ENCODE measurements at places on chromosomes 2 and 18. TPM values are rescaled to one million over a fixed set of nuclear protein-coding genes. Genes with fewer than 3 reads are reported as not detected.

GRCh38 chr2:150676747-150677383 is 189.4 kb upstream of the RND3 start:
- H3K4me3 ChIP-seq: no peak overlapping the region
- H3K4me1 ChIP-seq: no peaks in the 10 kb centered on the region
- no peak overlapping the region for H3K27ac ChIP-seq
- no peaks in the 10 kb centered on the region for H3K27me3 ChIP-seq
- DNase-seq: no peak
- no peaks in the 10 kb centered on the region for H3K36me3 ChIP-seq

Gene ASXL3
- total RNA-seq: not detected

Gene DYNAP
- not detected for total RNA-seq

- no peaks in the 10 kb centered on the region for H3K36me3 ChIP-seq
- peaks cover 4% of the 10 kb centered on the region for H3K27me3 ChIP-seq
- no peaks in the 10 kb centered on the region for H3K4me1 ChIP-seq
- H3K4me3 ChIP-seq: no peak overlapping the region
- DNase-seq: no peak
These were observed 840.1 kb upstream of the ID2 start for GRCh38 chr2:7841751-7842150.

DNA sequence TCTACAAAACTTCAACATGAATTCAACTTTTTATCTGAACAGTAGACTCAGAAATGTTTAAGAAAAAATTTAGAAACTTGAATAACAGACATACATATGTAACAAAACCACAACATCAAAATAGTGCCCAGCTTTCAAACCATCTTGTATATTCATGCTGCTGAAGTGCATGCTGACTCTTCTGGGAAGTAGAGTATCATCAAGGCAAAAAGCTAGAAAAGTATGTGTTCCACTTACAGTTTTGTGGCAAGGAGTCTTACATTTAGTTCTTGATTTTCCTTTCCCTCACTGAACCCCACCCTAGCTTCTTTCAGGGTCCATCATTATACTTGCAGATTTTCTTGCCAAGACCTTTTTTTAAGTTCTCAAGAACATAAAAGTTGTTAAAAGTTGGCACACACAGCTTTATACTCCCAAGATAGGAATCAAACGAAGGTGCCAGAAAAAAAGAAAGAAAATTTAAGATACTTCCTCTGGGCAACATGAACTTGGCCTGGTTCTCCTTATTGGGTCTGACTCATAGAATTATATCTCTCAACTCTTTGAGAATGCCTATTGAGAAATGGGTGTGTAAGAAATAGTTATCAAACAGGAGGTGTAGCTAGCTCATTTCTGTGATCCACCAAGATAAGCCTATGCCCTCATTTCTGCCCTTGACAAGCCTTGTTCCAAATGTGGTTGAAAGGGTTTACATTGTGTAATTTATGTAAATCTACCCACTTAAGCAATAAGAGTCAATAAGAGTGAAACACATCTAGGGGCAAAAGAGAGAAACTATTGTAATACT is 667.6 kb upstream of the ACVR2A start:
- H3K4me1 ChIP-seq: no peaks in the 10 kb centered on the region
- H3K27ac ChIP-seq: no peak overlapping the region

DNA sequence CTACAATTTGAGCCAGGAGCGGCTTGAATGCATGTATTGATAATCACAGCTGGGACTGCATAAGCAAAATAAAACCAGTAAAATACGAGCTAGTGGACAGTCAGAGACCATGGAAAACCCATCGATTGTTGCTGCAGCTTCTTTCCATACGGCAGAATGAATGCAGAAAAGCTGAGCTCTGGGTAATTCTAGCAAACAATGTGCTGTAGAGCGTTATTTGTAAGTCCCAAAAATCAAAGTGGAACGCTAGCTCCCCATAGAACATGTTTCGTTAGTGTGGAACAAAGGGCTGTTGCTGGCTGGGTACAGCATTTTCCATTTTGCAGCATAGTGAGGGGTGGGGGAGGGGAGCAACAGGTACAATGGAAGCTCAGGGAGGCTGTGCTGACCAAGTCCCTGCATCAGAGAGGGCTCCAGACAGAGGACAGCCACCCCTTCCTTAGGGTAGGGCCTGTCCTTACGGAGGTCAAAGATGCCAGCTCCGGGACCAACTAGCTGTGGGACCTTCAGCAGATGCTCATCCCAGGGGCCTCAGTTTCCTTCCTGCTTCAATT is 74.1 kb downstream of the BOD1L2 start:
- H3K4me3 ChIP-seq: no peak overlapping the region
- H3K27ac ChIP-seq: no peak overlapping the region
- DNase-seq: no peak
- no peaks in the 10 kb centered on the region for H3K27me3 ChIP-seq
- H3K4me1 ChIP-seq: no peaks in the 10 kb centered on the region

DNA sequence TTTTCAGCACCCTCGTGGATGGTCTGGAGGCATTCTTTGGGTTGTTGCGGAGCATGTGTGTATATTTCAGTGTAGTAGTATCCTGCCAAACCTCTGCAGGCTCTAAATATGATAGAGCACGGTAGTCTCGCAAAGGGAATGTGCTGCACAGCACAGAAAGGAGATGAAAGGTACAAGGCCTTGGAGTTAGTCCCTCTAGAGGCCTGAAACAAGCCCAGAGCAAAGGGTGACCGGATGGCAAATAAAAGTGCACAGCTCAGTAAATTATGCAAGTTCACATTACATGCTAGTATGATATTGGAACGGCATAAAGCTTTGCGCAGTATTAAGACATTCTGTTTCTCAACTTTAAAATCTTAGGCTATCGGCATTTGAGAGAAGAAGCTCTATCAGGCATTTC is 294.5 kb upstream of the REV1 start:
- no peaks in the 10 kb centered on the region for H3K27me3 ChIP-seq
- no peak overlapping the region for H3K27ac ChIP-seq
- H3K4me1 ChIP-seq: no peaks in the 10 kb centered on the region
- no peaks in the 10 kb centered on the region for H3K36me3 ChIP-seq

Gene KCNK3
- not detected for total RNA-seq

Gene TNS1
- 0.49 TPM for total RNA-seq

DNA sequence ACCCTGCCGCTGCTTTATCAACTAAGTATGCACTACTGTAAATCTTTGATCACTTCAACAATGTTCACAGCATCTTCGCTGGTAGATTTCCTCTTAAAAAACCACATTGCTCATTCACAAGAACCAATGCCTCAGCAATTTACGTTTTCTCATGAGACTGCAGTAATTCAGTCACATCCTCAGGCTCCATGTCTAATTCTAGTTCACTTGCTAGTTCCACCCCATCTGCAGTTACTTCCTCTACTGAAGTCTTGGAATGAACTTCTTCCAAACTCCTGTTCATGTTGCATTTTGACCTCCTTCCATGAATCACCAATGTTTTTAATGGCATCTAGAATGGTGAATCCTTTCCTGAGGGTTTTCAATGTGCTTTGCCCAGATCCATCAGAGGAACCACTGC is 35.8 kb downstream of the PRELID3A start:
- no peak overlapping the region for H3K27ac ChIP-seq
- no peaks in the 10 kb centered on the region for H3K36me3 ChIP-seq
- H3K4me3 ChIP-seq: no peak overlapping the region
- H3K4me1 ChIP-seq: no peaks in the 10 kb centered on the region
- no peaks in the 10 kb centered on the region for H3K27me3 ChIP-seq

DNA sequence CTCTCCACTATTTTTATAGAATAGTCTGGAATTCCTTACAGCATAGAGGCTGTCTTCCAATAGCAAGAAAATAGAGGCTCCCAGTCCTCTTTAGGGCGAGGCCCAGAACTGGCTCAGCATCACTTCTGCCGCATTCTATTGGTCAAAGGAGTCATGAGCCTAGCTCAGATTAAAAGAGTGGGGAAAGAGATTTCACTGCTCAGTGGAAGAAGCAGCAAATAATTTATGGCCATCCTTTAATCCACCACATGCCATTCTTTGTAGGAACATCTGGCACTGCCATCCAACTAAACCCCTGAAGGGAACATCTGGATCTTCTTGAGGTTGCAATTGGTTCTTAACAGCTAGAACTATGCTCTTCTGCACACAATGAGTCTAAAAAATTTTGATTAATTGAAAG is 43.4 kb upstream of the NEUROD1 start:
- H3K4me3 ChIP-seq: no peak overlapping the region
- peaks cover 5% of the 10 kb centered on the region for H3K27me3 ChIP-seq
- no peak for DNase-seq
- no peaks in the 10 kb centered on the region for H3K36me3 ChIP-seq
- H3K4me1 ChIP-seq: no peaks in the 10 kb centered on the region

GRCh38 chr2:73297586-73297985 is 4.2 kb upstream of the EGR4 start:
- H3K4me3 ChIP-seq: no peak overlapping the region
- DNase-seq: no peak
- peaks cover 15% of the 10 kb centered on the region for H3K4me1 ChIP-seq
- no peak overlapping the region for H3K27ac ChIP-seq
- H3K27me3 ChIP-seq: peaks cover 52% of the 10 kb centered on the region
- H3K36me3 ChIP-seq: no peaks in the 10 kb centered on the region

GRCh38 chr2:9799729-9800632 is 43.3 kb upstream of the TAF1B start:
- H3K27ac ChIP-seq: peak overlapping the region; percentile 64
- DNase-seq: peak; percentile 85
- no peaks in the 10 kb centered on the region for H3K36me3 ChIP-seq
- H3K4me3 ChIP-seq: peak overlapping the region; percentile 72
- H3K27me3 ChIP-seq: no peaks in the 10 kb centered on the region

- peak within 1 kb of the TSS; percentile 82 for H3K27ac ChIP-seq
- H3K27me3 ChIP-seq: no peaks in the 10 kb centered on the region
- peak within 1 kb of the TSS; percentile 97 for H3K4me3 ChIP-seq
- DNase-seq: no peak
- no peaks in the 10 kb centered on the region for H3K36me3 ChIP-seq
These were observed at the start of gene BCL2 for GRCh38 chr18:63319383-63320122. BCL2 (minus strand) TSS chr18:63319769.

DNA sequence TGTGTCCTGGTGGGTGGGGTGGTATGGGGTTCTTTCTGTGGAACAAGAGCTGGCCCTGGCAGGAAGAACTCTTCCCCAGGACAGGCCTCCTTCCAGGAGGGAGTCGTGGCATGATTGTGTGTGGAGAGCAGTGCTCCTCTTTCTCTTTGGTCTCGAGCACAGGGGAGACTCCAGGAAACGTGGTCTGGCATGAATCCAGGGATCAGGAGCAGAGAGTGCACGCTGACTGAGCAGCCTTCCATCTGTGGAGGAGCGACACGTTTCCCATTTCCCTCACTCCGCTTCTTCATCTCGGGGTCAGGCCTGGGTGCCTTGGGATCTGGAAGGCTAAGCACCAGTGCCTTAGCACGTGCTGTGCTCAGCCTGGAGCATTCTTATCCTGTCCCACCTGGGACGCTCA is 132.0 kb upstream of the HDAC4 start:
- no peaks in the 10 kb centered on the region for H3K4me1 ChIP-seq
- no peak overlapping the region for H3K27ac ChIP-seq
- no peak overlapping the region for H3K4me3 ChIP-seq
- DNase-seq: no peak
- no peaks in the 10 kb centered on the region for H3K36me3 ChIP-seq
- no peaks in the 10 kb centered on the region for H3K27me3 ChIP-seq

GRCh38 chr18:23929362-23929930 is 85.1 kb upstream of the TTC39C start:
- H3K27me3 ChIP-seq: no peaks in the 10 kb centered on the region
- H3K36me3 ChIP-seq: no peaks in the 10 kb centered on the region
- H3K4me1 ChIP-seq: peaks cover 19% of the 10 kb centered on the region
- DNase-seq: no peak
- peak overlapping the region; percentile 8 for H3K4me3 ChIP-seq
- peak overlapping the region; percentile 58 for H3K27ac ChIP-seq

DNA sequence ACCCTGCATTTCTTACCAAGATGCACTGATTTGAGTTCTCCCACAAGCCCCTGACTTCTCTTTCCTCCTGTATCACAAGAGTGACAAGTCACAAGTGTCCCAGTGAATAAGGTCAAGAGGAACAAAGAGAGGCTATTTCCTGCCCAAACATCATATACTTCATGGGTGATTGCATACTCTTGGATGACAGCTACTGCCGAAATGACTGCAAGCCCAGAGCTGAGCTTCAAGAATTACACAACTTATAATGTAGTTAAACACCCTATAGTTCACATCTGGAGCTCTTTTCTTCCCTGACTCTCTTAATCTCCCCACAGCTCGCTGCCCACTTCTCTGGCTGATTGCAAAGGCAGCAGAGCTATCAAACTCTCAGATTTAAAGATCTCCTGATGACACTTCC is 289.7 kb upstream of the PARD3B start:
- no peak overlapping the region for H3K4me3 ChIP-seq
- no peak overlapping the region for H3K27ac ChIP-seq
- H3K36me3 ChIP-seq: no peaks in the 10 kb centered on the region
- H3K4me1 ChIP-seq: no peaks in the 10 kb centered on the region
- no peak for DNase-seq

GRCh38 chr18:9860682-9861081 is 25.1 kb upstream of the TXNDC2 start:
- no peak overlapping the region for H3K4me3 ChIP-seq
- H3K4me1 ChIP-seq: no peaks in the 10 kb centered on the region
- H3K27ac ChIP-seq: no peak overlapping the region
- no peaks in the 10 kb centered on the region for H3K36me3 ChIP-seq
- peaks cover 5% of the 10 kb centered on the region for H3K27me3 ChIP-seq

- no peaks in the 10 kb centered on the region for H3K36me3 ChIP-seq
- DNase-seq: peak; percentile 50
- H3K27ac ChIP-seq: no peak overlapping the region
- H3K4me3 ChIP-seq: no peak overlapping the region
- no peaks in the 10 kb centered on the region for H3K27me3 ChIP-seq
- no peaks in the 10 kb centered on the region for H3K4me1 ChIP-seq
These were observed 90.5 kb downstream of the MYOM1 start for GRCh38 chr18:3129053-3129864.

DNA sequence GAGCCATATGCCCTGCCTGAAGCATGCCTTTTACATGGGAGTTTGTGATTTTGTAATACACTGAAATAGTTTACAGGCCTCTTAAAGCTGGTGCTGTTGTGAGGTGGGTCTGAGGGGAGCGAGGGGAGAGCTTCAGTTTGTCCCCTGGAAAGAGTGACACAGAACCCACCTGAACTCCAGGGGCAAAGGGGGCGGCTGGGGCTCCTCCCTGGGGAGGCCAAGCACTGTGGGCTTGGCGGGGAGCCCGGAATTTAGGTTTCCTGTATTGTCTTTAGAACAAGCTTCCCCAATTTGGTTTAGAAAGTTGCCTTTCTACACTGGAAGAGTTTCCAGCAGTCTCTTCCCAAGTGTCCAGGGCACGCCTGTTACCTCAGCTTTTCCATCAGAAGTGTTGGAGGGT is 75.7 kb downstream of the VAPA start:
- no peaks in the 10 kb centered on the region for H3K27me3 ChIP-seq
- H3K4me1 ChIP-seq: no peaks in the 10 kb centered on the region
- H3K4me3 ChIP-seq: no peak overlapping the region
- H3K36me3 ChIP-seq: no peaks in the 10 kb centered on the region
- no peak for DNase-seq

DNA sequence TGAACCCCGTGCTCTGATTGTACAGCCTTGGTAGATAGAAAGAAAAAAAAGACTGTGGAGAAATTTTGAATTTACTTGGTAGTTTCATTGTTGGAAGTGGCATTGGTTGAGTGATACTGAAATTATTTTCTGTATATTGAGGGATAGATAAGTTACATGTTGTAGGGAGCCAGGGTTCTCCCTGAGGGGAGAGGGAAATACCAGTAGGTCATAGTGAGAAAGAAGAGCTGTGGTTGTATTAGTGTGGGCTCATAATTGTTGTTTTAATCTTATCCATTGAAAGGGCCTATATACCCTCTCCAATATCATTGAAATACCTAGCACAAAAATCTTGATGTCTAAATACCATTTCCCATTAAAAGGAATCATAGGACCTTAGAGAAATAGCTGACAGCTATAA is 16.9 kb upstream of the RAB31 start:
- no peak overlapping the region for H3K4me3 ChIP-seq
- no peak for DNase-seq
- no peak overlapping the region for H3K27ac ChIP-seq
- no peaks in the 10 kb centered on the region for H3K4me1 ChIP-seq
- H3K36me3 ChIP-seq: no peaks in the 10 kb centered on the region
- no peaks in the 10 kb centered on the region for H3K27me3 ChIP-seq
